ENCODE measurements at places on chromosomes 13 and 19.

DNA sequence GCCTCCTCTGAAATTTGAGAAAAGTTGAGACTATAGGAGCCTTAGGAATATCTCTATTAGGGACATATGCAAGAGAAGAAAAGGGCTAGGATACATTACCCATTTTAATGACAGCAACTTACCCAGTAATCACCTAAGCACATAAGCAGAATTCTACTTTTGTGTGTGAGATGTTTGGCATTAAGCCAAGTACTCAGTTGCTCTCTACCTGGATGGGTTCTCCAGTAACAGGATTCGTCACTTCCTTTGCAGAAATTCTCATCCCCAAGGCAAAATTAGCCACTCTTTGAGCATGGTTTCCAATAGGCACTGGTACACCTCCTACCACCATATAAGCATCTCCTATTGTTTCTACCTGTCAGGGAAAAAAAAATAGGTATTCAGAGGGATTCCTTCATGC lies 95.1 kb downstream of the C13orf42 start:
- no peak for DNase-seq

- DNase-seq, result no peak
Observed at GRCh38 chr13:77928909-77929308, 10.3 kb upstream of the EDNRB start.

DNA sequence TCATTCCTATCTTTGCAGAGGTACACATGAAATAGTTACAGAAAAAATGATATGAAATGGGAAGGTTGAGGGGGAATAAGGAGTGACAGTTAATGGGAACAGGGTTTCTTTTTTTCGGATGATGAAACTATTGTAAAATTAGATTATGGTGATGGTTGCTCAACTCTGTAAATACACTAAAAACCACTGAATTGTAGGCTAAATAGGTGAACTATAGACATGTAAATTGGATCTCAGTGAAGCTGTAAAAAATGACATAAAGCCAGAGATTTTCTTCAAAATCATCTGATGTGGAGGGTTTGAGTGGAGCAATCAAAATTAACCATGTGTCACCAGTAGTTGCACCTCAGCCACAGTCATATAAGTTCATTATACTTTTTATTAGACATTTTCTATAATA lies 6.6 kb upstream of the FLT3 start:
- no peak for DNase-seq

GRCh38 chr13:26646603-26647002 lies 89.1 kb downstream of the WASF3 start:
- DNase-seq, result no peak

DNA sequence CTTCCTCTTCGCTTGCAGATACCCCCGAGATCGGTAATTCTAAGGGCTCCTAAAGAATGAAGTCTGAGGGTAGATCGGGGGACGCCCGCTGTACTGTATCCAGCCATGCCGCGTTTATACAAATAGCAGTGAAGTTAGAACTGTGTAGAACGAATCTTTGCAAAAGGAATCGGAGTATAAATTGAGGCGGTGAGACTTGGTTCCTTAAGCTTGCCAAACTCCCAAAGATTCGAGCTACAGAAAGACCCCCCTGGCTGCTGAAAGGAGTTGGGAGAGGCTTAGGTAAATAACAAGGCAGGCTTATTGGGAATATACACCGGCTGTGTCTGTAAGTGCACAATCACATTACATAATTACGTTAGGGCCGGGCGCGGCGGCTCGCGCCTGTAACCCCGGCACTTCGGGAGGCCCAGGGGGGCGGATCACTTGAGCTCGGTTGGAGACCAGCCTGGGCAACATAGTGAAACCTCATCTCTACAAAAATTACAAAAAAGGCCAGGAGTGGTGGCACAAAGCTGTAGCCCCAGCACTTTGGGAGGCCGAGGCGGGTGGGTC lies 12.2 kb downstream of the TMEM160 start:
- DNase-seq, result no peak

GRCh38 chr19:31575846-31576335 lies 226.7 kb upstream of the TSHZ3 start:
- DNase-seq, result no peak

GRCh38 chr13:37257051-37257450 lies 151.6 kb upstream of the CSNK1A1L start:
- no peak for DNase-seq

DNA sequence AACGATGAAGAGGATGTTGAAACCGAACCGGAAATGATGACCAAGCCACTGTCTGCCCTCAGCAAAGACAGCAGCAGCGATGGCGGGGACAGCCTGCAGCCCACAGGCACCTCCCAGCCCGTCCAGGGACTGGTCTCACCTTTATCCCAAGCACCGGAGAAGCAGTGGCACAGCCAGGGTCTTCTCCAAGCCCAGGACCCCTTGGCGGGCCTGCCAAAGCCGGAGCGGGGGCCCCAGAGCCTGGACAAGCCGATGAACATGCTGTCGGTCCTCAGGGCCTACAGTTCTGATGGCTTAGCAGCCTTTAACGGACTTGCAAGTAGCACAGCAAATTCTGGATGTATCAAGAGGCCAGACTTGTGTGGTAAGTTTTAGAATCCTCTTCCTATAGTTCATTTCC lies 177.0 kb downstream of the ZNF536 start:
- no peak for DNase-seq

GRCh38 chr13:36717017-36717416 lies 43.2 kb downstream of the SERTM1 start:
- DNase-seq, result no peak

- DNase-seq, result no peak
Observed at GRCh38 chr13:110425444-110425780, 118.3 kb downstream of the COL4A2 start.

Data from activated naive CD4-positive, alpha-beta T cell (primary cell).